ENCODE measurements at places on chromosomes 11 and 22.

GRCh38 chr22:30695871-30696655 is 1.4 kb downstream of the OSBP2 start:
- DNase-seq, result no peak

- no peak for DNase-seq
Observed at GRCh38 chr11:64711138-64711955, 11.7 kb downstream of the NRXN2 start.

DNA sequence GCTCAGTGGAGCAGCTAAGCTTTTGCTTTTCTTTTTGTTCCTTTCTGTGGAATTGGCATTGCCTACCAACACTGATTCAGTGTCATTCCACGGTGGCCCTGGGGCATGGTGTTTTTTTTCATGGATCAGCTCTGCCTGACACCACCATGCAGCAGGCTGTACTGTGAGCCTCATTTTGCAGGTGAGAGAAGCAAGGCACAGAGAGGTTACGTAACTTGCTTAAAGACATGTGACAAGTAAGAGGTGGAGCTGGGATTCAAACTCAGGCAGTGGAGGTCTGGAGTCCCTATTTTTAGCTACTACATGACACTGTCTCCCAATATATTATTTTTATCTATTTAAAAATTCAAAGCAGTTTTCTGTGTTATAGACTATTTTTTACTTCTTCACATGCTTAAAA is 44.4 kb downstream of the APOL3 start:
- DNase-seq, result no peak

DNA sequence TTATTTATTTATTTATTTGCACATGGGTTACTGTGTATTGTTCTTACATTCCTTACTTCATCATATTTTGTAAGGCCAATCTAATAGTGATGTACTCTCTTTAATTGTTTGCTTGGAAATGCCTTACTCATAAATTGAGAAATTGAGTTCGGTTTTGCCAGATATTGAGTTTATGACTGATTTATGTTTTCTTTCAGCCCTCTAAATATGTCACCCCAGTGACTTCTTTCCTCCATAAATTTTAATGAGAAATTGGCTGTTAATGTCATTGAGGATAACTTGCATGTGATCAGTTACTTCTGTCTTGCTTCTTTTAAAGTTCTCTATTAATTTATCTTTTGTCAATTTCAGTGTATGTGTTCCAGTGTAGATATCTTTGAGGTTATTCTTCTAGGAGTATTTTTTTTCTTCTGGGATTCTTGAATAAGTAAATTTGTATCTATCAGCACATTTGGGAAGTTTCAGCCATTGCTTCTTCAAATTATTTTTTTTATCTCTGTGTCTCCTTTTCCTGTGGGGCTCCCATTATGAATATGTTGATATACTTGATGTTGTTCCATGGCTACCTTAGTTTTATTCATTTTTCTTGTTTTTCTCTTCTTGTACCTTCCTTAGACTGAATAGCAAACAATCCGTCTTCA is 47.8 kb downstream of the XKR3 start:
- no peak for DNase-seq

DNA sequence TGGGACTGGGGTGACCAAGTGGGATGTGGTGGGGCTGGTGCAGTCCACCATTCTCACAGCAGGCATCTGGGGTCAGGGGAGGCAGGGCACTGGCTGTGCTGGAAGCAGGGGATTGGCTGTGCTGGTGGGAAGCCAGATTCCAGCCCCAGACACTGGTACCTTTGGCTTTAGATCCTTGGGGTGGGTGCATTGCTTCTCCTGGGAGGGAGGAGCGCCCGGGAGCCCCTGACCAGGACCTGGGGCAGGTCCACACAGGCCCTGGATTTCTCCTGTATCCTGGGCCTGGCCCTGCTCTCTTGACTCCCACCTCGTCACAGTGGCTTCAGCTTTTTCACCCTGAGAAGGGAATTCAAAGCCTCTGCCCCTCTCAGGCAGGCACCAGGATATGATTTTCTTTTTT is 38.5 kb downstream of the ST3GAL4 start:
- no peak for DNase-seq

DNA sequence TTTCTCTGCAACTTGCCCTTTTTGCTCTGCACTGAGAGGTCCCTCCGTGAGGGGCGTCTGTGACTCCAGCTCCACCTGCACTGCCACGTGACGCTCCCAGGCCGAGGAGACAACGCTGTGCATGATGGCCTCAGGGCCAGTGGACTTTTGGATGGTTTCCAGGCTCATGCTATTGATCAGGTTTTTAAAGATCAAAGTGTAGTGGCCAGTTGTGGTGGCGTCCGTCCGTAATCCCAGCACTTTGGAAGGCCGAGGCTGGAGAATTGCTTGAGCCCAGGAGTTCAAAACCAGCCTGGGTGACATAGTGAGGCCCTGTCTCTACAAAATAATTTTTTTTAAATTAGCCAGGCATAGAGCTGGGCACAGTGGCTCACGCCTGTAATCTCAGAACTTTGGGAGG is 16.1 kb downstream of the RPL3 start:
- DNase-seq, result no peak

DNA sequence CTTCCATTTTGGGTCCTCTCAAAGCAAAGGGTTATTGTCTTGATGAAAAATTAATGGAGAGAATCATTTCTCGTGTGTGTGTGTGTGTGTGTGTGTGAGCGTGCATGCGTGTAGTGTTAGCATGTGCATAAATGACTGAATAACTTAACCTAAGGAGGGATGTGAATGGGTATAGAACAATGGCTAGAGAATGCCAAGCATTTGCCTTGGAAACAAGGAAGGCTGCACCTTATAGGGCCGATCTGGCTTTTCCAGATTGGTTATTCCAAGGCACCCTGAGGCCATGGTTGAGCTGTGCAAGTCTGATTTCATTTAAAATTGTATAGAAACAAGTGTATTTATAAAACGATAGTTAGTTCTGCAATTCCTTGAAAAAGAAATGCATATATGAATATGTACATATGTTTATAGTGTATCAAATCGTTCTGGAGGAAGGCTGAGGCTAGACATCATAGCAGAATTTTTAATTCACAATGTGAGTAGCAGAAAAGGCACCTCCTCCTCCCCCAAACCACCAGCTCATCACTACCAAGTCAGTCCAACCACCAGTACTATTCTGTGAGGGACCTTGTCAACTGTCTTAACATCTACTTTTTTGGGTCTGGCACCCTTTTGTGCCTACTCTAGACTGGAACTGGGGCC is 322.7 kb upstream of the ISX start:
- DNase-seq, result no peak

- DNase-seq, result no peak
Observed at GRCh38 chr11:123405123-123405592, 24.9 kb upstream of the GRAMD1B start.

DNA sequence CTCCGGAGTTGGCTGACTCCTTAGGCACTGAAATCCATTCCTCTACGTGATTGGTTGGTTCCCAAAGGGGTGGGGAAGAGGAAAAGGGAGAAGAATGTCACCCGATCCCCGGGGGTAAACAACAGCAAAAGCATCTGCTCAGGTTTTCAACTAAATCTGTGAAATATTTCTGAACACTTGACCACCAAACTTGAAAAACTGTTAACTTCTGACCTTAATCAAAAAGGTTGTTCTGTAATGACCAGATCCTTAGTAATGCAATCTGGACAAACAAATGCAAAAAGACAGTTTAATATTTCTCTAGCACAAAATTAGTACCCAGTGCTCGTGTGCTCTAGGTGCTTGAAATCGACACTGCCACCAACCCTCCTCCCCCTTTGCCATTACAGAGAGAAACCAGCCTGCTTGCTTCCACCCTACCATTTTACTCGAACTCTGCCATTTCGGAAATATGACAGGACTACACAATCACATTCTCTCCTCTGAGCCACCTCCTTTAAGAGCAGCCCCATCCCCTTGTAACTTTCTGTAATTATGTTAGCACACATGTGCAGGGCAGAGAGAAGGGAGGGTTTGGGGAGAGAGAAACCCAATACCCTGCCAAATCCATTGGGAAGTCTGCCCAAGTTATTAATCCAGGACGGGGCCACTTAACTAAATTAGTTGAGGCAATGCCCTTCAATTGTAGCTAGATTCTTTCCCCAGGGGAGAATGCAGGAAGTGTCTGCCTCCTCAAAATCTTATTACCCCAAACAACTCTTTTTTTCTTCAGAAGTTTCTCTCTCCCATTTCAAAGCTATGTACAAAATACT is 113.8 kb downstream of the RBFOX2 start:
- DNase-seq, result peak; percentile 96

DNA sequence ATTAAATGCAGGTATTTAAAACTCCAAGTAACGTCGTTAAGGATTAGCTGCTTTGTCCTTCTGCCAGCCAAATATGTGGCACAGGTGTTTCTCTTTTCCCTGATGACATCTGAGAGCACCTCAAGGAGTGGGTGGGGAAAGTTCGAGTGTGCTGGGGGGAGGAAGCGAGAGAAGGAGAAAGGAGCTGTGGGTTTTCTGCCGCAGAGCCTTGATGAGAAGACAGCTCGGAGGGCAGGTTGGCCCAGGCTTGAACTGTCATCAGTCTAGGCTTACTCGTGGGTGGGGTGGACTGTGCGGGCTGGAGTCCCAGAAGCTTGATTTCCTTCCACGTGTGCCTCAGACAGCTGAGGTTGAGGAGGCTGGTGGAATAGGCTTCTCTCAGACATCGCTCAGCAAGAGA is 15.2 kb upstream of the SORL1-AS1 start:
- no peak for DNase-seq

DNA sequence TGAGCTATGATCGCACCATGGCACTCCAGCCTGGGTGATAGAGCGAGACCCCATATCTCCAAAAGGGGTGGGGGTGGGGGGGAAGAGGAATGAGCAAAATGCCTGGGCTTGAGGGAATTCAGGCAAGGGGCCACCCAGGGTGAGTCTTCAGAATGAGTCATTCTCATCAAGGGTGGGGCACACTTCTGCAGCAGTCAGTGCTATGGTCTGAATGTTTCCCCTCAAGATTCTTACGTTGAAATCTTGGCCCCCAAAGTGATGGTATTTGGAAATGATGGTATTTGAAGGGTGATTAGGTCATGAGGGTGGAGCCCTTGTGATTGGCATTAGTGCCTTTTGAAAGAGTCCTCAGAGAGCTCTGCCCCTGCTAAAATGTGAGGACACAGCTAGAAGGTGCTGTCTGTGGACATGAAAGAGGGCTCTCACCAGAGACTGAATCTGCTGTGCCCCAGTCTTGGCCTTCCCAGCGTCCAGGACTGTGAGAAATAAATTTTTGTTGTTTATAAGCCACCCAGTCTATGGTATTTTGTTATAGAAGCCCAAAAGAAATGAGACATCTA is 86.4 kb upstream of the THY1 start:
- peak; percentile 56 for DNase-seq

DNA sequence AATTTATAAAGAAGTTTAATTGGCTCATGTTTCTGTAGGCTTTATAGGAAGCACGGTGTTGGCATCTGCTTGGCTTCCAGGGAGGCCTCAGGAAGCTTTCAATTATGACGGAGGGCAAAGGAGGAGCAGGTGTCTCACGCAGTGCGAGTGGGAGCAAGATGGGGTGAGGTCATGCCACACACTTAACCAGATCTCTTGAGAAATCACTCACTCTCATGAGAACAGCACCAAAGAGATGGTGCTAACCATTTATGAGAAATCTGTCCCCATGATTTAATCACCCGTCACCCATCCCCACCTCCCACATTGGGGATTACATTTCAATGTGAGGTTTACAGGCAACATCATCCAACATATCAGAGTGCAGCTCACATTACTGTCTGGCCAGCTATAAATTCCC is 103.5 kb downstream of the ARHGAP8 start:
- DNase-seq, result no peak

- peak; percentile 66 for DNase-seq
Observed at GRCh38 chr11:59706518-59707285, 6.9 kb downstream of the OR10V1 start.

- DNase-seq, result no peak
Observed at GRCh38 chr11:1333091-1333772, 23.8 kb upstream of the TOLLIP start.

DNA sequence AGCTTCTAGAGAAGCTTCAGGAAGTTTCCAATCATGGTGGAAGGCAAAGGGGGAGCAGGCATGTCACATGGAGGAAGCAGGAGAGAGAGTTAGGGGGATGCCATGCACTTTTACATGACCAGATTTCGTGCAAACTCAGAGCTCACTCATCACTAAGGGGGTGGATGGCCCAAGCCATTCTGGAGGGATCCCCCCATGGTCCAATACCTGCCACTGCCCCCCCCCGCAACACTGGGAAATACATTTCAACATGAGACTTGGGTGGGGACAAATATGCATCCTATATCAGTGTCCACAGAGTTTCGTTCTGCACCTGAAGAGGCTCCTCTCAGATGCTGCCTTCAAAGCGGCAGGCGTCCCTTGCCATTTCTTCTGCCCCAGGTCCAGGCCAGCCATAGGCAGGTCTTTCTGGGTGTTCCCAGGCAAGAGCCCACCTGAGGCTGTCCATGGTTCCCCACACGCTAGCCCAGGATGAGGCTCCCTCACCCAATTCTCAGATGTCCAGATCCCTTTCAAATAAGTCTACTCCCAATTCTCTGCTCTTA is 1344.3 kb downstream of the TBC1D22A start:
- no peak for DNase-seq

- peak; percentile 4 for DNase-seq
Observed at GRCh38 chr11:64357904-64358535, 942 bp upstream of the RPS6KA4 start.

- DNase-seq, result no peak
Observed at GRCh38 chr11:1763336-1763795, 361 bp downstream of the CTSD start.

DNA sequence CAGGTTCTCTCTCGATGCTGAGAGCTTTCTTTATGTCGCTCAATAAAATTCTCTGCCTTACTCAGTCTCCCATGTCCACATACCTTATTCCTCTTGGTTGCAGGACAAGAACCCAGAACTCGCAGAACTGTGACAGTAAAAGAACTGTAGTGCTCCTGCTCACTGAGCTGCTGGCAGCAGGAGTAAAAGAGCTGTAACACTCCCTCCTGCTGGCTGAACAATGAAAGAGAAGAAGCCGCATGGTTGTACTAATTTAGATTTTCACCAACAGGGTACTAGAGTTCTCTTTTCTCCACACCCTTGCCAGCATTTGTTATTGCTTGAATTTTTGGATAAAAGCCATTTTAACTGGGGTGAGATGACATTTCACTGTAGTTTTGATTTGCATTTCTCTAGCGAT is 433.2 kb downstream of the GUCY1A2 start:
- peak; percentile 41 for DNase-seq

GRCh38 chr11:45031912-45032519 is 81.3 kb upstream of the TP53I11 start:
- DNase-seq, result no peak

DNA sequence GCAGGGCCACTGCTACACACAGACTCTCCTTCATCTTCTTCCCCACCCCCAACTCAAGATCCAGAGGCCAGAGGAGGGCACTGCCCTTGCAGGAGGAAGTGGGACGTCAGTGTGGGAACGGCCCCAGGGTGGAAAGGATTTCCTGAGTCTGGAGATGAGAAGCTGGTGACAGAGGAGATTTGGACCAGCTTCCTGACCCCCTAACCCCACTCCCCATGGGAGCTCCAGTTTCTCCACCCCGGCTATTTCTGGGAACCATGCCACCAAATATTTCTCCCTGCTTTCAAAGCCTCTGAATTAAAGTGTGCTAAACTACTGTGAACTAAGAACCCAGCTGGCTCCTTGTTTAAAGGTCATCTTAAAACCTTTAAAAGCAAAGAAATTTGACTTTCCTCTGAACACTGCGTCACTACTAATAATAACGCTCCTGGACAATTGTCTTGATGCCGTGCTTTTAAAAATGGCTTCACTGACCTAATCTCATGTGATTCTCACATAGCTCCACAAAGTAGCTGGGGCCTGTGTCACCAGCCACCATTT is 46.6 kb downstream of the CWC15 start:
- DNase-seq, result peak; percentile 96

Measured in adipocyte (in vitro differentiated cells).